ENCODE measurements at places on chromosomes 7 and 10.
A peak's percentile ranks its signal among the peaks of the same experiment; 100 is the strongest.

DNA sequence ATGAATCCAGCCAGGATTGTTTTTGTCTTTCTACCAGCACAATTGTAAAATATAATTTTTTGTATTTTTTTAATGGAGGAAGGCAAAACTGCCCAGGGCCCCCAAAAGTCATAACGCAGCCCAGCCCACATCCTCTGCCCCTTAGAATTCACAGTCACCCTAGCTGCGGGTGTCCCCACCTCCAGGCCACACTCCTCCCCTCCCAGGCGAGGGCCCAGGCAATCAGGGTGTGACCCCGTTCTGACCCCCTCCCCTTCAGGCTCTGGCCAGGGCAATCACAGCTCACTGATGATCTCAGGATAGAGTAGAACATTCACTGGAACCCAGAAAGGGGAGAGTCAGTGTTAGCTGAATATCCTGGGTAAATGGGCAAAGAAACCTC lies 92.0 kb upstream of the MACROH2A2 start:
- DNase-seq: no peak

- DNase-seq: no peak
Measured at GRCh38 chr10:95337423-95338160, 46.8 kb upstream of the PDLIM1 start.

- no peak for DNase-seq
Measured at GRCh38 chr10:19096501-19097073, 48.0 kb downstream of the MALRD1 start.

GRCh38 chr7:37289781-37290180 lies 158.9 kb downstream of the ELMO1 start:
- no peak for DNase-seq

GRCh38 chr10:101666083-101666482 lies 28.9 kb downstream of the FBXW4 start:
- no peak for DNase-seq

- DNase-seq: no peak
Measured at GRCh38 chr10:16742165-16742960, 74.9 kb downstream of the RSU1 start.

DNA sequence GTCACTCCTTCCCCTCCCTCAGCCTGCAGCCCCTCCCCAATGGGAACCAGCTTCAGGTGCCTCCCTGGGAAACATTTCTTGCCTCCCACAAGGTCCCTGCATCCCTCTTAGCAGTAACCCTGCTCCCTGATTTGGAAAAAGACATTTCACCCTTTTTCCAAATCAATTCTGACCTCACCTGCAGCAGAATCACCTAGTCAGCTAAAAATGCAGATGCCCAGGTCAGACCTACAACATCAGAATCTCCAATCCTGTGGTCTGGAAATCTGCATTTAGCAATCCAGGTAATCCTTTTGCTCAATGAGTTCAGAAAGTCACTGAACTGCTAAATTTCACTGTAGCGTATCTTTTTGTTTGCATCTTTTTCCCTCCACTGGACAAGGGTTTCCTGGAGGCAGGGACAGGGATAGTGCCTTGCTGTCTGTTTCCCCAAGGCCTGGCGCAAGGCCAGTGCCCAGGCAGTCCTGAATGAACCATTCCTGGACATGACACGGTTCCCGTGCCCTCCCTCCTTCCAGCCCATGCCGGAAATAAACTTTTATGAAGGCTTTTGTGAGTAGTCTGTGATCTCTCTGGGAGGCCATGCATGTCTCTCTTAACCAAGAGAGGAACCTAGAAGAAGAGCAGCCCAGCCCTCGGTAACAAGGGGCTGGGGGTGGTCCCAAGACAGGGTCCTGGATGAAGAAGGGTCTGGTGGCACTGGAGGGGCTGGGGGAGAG lies 44.0 kb downstream of the COL13A1 start:
- DNase-seq: peak; percentile 62

DNA sequence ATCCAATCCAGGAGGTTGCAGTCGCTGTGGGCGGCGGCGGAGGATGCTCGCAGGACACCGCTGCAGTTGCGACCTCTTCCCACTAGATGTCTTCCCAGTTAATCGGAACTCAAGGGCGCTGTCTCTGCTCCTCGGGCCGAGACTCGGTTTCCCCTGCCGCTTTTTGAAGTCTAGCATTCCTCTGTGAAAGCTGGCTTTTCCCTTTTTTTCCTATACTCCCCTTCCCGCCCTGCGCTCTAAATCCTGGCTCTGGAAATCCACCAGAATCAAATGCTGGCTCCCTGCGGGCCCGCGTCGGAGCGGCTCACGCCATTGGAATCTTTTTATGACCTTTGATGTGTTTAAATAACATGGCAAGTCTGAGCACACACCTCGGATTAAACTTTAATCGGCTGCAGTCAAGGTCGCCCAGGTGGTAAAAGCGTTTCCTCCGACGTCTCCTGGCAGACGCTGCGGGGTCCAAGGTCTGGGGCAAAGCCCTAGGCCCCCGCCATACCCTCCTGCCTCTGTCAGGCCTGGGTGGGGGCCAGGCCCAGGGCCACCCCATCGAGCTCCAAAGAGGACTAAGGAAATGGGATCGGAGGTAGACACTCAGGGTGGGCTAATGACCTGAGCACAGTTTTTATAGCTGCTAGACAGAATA lies 10.7 kb upstream of the HOXA13 start:
- DNase-seq: peak; percentile 80

GRCh38 chr7:25256333-25256819 lies 28.1 kb upstream of the NPVF start:
- DNase-seq: no peak

GRCh38 chr7:148485618-148486017 lies 104.9 kb upstream of the C7orf33 start:
- DNase-seq: no peak

GRCh38 chr10:52314822-52315552 lies 906 bp downstream of the DKK1 start:
- peak; percentile 37 for DNase-seq

DNA sequence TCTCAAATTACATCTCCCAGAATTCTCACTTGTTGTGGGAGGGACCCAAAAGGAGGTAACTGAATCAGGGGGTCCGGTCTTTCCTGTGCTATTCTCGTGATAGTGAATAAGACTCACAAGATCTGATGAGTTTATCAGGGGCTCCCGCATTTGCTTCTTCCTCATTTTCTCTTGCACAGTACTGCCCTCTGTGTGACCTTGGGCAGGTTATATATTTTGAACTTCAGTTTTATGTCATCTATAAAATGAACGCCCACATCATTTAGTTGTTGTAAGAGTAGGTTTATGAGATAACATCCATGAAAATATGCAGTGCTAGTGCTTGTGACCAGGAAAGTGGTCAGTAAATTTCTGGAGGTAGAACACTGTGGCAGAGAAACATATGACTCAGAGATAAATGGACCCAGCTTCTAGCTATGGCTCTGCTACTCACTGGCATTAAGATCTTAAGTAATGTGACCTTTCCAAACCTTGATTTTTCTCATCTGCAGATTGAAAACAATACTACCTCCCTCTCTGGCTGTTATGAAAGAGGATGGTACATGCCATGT lies 44.3 kb downstream of the SCRN1 start:
- no peak for DNase-seq

- DNase-seq: no peak
Measured at GRCh38 chr7:3533040-3533439, 232.0 kb downstream of the SDK1 start.

GRCh38 chr10:89029785-89030437 lies 39.3 kb downstream of the FAS start:
- peak; percentile 64 for DNase-seq

GRCh38 chr10:34254596-34254995 lies 560.5 kb downstream of the PARD3 start:
- no peak for DNase-seq

- DNase-seq: no peak
Measured at GRCh38 chr10:1643161-1643907, 94.0 kb downstream of the ADARB2 start.

GRCh38 chr7:155763691-155764437 lies 48.4 kb downstream of the SHH start:
- no peak for DNase-seq

GRCh38 chr10:66349726-66350125 lies 576.1 kb upstream of the LRRTM3 start:
- no peak for DNase-seq

DNA sequence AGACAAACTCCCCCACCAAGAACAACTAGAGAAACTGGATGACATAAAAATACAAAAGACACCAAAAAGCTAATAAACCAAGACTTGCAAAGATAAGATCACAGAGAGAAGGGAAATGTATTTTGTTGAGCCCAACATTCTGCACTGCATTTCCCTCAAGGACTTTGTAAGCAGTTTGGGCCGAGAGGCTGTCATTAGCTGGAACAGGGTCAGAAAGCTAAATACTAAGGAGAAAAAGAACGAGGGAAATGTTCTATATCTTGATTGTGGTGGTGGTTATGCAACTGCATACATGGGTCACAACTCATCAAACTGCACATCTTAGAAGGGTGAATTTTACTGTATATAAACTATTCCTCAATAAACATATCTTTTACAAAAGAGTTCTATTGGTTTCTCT lies 315.0 kb downstream of the IPMK start:
- peak; percentile 11 for DNase-seq

GRCh38 chr7:15104411-15105092 lies 202.0 kb upstream of the DGKB start:
- DNase-seq: no peak

GRCh38 chr10:70997236-70997635 lies 108.9 kb upstream of the PCBD1 start:
- DNase-seq: no peak

DNA sequence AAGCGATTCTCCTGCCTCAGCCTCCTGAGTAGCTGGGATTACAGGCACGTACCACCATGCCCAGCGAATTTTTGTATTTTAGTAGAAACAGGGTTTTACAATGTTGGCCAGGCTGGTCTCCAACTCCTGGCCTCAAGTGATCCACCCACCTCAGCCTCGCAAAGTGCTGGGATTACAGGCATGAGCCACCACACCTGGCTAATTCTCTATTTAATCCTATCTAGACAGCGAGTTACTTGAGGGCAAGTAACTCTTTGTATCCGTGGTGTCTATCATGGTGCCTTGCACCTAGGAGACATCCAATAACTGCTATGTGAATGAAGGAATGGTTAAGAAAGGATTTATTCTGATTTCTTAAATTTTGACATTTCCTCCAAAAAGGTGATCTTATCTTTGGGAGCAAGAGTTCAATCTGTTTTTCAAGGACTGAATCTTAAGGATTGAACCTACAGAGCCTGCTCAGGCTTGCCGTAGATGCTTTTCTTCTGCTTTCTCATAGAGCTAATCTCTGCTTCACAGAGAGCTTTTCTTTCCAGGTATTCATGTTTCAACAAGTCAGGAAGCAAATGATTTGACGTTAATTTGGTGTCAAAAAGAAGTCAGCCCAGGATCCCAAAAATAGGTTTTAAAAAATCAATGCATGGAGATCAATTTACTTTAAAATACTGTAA lies 101.6 kb downstream of the CUL2 start:
- no peak for DNase-seq

- peak; percentile 80 for DNase-seq
Measured at GRCh38 chr7:73811760-73812168, 19.0 kb upstream of the CLDN4 start.

- DNase-seq: no peak
Measured at GRCh38 chr10:126109893-126110292, 213.5 kb downstream of the FANK1 start.

DNA sequence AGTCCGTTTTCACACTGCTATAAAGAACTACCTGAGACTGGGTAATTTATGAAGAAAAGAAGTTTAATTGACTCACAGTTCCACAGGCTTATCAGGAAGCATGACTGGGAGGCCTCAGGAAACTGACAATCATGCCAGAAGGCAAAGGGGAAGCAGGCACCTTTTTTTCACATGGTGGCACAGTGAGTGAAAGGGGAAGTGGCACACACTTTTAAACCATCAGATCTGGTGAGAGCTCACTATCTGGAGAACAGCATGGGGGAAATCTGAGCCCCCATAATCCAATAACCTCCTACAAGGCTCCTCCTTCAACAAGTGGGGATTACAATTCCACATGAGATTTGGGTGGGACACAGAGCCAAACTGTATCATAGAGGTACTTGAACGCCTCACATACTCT lies 30.0 kb downstream of the AGR3 start:
- no peak for DNase-seq

DNA sequence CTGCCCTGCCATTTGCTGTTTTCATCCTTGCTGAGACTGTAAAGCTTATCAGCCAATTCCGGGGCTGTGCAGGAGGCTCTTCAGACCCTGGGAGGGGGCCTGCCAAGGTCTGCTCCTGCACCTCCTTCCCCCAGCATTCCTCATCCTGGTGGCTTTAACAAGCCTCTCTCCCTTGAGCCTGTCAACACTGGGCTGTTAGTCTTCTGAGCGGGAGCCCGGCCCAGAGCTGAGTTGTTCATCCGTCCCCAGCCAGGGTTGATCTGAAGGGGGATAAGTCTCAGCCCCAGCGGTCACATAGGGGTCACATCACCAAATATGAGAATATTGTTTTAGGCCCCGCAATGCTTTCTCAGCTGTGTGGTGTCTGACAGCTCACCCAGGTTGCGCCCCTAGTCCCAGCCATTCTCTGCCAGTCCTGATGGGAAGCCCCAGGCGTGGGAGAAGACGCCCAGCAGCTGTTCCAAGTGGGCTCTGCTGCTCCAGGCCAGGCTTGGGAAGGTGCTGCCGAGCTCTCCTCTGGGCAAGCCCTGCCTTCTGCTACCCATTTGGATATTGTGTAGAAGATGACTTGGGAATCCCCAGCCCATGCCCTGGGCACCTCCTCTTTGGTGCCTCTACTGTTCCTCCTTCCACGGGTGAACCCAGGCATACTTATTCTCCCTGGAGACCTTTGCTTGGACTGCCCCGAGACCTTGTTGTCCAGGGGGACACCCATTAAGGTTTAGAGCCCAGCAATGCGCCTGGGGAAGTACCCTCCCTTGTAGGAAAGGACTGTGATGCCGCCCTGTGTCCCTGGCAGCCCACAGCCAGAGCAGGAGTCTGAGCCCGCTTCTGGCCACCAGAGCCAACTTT lies 23.5 kb upstream of the TRIM8 start:
- DNase-seq: no peak

DNA sequence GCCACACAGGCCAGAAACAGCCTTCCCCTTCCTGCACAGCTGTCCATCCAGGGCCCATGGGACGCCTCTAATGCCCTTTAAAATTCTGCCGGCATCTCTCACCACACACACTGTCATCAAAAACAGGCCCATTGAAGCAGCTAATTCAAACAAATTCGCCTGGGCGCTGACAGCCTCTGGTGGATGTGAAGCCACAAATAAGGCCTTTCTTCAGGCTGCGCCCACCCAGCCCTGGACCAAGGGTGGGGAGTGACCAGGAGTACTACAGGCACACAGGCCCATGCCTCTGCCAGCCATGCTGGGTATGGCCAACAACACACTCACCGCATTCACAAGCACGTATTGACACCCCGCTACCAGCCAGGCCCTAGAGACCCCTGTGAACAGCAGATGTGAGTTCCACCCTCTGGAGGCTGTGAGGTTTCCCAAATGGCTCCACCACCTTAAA lies 54.6 kb downstream of the SLIT1 start:
- DNase-seq: no peak

DNA sequence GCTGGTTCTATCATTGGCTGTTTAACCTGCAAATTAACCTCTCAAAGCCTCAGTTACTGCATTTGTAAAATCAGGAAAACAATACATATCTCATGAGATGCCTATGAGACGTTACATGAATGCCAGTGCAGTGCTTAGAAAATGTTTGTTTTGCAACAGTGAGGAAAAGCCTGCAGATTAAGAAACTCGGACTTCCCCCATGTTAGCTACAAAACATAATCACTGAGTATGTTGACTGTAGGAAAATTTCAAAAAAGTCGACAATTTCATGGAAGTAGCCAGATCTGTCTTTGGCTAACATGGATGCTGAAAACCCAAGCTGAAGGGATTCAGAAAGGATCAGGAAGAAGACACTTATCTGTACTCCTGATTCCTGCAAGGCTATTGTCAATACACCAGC lies 121.4 kb downstream of the TRIL start:
- no peak for DNase-seq

All from AG08396 (cell line).